RPMI8226 (cell line): ENCODE measurements at places on chromosomes 11 and 22.

- DNase-seq: no peak
Measured at GRCh38 chr11:101583251-101584128, at the start of gene TRPC6. TSS of gene TRPC6 (minus strand) at chr11:101584007. CDS start at chr11:101583503, 504 bp downstream.

DNA sequence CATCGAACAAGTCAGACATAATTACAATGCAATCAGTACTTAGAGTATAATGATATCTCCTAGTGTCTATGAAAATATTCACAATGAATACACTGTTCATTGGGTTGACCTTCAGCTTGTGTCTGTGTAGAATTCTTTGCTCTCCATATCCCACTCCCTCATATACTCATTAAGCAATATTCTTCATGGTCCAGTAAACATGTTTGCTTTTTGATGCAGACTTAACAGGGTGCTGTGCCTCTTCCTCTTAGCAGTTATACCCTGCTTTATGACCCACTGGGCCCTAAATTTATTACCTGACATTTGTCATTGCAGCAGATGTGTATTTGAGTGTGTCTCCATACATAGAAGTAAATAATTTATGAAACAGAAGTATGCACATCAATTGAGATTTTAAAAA lies 352.5 kb upstream of the CCDC179 start:
- no peak for DNase-seq

DNA sequence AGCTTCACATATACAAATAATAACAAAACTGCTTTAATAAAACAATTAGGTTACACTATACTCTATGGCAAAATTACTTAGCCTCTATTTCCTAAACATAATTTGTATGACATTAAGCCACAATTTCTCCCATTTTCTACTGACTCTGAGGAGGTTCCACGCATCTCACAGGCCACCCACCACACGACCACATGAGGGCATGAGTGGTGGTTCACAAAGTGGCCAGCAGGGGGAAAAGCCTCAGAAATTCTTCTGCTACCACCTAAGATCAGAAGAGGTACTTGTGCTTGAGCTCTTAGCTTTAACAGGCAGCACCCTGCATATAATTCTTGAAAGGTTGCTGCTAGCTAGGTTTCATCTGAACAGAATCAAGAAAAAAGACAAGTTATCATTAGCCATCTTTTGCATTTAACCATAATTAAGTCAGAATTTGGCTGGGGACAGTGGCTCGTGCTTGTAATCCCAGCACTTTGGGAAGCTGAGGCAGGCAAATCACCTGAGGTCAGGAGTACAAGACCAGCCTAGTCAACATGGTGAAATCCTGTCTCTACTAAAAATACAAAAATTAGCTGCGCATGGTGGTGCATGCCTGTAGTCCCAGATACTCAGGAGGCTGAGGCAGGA lies 7.7 kb downstream of the LPXN start:
- DNase-seq: peak; percentile 83

GRCh38 chr11:2390091-2390724 lies 10.3 kb upstream of the TSSC4 start:
- no peak for DNase-seq

- DNase-seq: peak; percentile 25
Measured at GRCh38 chr11:24295360-24295759, 201.5 kb upstream of the LUZP2 start.

DNA sequence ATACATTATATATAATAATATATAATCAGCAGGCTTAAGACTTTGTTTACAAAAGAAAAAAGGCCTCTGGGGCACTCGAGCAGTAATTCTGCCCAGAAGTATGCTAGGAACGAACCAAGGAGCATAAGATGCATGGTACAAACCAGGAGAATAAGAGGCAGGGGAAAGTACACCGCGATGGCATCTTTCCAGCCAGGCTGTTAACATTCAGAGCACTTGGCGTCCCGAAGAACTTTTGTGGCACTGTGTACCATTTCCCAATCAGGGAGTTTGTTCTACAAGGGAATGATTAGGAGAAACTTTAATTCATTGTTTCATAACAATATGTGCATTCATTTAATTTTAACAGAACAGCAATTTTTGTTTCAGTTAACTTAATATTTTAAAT lies 125.1 kb downstream of the WT1 start:
- no peak for DNase-seq

- no peak for DNase-seq
Measured at GRCh38 chr11:9651899-9652748, 11.8 kb upstream of the SWAP70 start.

DNA sequence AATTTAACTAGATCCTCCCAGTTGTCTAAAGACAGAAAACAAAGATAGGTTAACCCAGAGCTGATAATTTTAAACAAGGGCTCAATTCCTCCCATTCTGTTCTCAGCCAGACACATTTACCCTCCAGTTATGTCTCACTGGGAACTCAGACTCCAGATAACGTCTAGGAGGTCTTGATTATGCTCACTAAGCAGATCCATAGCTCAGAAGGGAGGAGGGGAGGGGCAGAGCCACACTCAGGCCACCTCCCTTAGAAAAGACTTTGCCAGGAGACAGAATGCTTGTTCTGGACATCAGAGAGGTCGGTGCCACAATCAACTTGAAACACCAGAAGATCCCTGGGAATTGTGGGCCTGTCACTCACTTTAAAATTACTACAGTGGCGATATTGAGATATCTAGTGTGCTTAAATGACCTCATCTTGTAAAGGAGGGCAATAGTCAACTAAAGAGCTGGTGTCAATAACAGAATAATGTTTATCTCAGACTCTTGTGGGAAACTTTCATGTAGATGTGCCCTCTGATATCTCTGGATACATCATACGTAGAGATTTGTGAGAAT lies 29.8 kb upstream of the SLC25A1 start:
- DNase-seq: no peak

- DNase-seq: no peak
Measured at GRCh38 chr11:27046956-27047355, 6.3 kb downstream of the BBOX1 start.

DNA sequence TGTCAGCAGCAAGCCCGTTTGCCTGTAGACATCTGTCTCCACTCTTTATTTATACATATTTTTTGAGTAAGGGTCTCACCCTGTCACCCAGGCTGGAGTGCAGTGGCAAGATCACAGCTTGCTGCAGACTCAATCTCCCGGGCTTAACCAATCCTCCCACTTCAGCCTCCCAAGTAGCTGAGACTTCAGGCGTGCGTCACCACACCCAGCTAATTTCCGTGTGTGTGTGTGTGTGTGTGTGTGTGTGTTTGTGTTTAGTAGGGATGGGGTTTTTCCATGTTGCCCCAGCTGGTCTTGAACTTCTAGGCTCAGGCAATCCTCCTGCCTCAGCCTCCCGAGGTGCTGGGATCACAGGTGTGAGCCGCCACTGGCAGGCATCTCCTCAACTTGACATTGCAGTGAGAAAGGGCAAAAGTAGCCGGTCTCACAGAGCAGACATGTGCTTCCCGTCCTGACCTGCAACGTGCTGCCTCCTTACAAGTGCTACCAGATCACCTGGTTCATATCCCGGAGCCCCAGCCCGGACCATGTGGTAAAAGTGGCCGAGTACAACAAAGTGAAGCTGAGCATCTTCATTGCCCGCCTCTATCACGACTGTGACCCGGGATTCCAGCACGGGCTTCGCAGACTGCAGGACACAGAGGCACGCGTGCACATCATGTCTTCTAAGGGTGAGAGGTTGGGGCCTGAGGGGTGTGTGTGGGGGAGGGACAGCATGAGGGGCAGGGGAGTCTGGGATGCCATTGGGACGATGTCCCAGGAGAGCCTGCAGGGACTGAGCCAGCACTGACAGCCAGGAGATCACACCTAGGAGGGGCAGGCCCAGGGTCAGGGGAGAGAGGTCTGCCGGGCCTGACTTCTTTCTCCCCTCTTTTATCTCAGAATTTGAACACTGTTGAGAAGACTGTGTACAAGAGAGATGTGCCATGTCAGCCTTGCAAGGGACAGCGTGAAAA lies 5.6 kb upstream of the APOBEC3H start:
- DNase-seq: no peak

DNA sequence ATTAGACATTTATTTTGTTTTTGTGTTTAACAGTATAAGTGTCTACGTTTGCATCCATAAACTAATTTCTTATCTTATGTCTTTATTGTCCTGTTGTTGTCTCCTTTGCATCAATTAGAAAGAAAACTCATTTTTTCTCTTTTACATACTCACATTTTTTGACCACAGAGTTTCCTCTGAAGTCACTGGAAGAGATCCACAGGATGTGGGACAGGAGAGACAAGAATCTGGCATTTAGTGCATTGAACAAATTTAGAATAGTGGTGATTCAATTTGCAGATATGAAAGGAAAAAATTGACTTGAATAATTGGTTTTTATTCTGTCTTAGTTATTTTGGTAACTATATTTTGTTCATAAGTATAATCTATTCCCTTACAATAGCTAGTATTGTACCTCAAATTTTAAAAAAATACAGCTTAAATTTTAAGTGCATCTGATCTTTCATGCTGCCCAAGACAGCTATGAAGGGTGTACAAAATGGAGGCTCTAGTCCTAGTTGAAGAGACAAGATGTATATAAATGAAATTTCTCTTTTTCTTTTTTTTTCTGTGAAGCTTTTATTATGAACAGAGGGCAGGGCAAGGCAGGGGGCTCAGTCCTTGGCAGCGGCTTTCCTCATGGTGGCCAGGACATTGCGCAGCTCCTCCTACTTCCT lies 24.4 kb downstream of the HORMAD2 start:
- no peak for DNase-seq

DNA sequence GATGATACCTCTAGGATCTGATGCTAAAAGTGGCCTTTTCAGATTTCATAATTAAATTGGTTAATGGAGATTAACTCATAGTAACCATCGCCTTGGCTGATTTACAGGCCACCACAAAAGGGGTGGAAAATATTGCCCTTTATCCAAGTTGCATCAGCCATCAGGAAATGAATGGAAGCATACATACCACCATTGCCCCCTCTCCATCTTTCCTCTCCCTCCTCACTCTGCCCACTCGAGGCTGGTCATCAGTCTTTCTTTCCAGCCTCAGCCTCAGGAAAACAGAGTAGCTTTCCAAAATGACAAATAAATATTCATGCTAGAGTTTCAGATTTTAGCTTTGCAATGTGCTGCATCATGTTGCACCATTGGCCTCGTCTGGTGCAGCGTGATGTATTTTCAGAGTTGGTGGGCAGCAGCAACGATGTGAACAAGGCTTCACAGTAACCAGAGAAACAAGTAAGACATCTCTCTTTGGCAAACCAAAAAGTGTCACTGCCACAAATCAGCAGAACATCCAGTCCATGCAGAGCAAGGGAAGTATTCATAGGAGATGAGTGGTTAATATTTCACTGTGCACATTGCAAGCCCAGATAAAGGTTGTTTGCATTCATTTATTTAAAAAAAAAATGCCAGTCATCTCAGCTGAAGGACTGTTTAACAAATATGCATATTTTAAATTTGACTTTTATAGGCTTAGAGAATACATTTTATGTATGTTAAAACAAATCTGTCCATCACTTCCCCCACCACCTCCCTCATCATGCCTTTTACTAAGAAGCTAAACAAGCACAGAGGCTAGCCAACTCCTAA lies 136.7 kb upstream of the FAT3 start:
- no peak for DNase-seq

DNA sequence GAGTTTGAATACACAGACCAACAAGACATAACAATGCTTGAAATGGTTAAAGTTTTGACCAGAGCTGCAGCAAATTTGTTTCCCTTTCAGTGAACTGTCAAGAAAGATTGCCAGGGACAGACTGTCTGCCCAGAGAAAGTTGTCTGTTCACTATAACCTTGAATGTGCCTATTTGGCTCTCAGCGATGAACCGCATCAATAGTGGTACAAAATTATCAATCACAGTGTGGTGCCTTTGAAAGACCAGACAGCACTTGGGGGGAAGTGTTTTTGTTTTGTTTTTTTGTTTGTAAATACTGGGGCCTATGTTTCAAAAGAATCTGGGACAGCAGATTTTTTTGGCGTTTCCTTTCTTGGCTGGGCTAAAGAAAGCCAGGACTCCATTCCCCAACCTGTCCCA lies 123.1 kb downstream of the CD44 start:
- no peak for DNase-seq

GRCh38 chr11:10506008-10506370 lies 35.0 kb downstream of the RNF141 start:
- no peak for DNase-seq

GRCh38 chr11:72391638-72392423 lies 42.5 kb downstream of the CLPB start:
- no peak for DNase-seq

- DNase-seq: no peak
Measured at GRCh38 chr11:108890482-108891105, 225.7 kb downstream of the DDX10 start.

GRCh38 chr11:130204703-130205095 lies 45.1 kb downstream of the ST14 start:
- no peak for DNase-seq

GRCh38 chr22:37505989-37506388 lies 13.2 kb downstream of the CARD10 start:
- no peak for DNase-seq

- DNase-seq: no peak
Measured at GRCh38 chr11:102325088-102325487, 7.8 kb downstream of the BIRC3 start.

DNA sequence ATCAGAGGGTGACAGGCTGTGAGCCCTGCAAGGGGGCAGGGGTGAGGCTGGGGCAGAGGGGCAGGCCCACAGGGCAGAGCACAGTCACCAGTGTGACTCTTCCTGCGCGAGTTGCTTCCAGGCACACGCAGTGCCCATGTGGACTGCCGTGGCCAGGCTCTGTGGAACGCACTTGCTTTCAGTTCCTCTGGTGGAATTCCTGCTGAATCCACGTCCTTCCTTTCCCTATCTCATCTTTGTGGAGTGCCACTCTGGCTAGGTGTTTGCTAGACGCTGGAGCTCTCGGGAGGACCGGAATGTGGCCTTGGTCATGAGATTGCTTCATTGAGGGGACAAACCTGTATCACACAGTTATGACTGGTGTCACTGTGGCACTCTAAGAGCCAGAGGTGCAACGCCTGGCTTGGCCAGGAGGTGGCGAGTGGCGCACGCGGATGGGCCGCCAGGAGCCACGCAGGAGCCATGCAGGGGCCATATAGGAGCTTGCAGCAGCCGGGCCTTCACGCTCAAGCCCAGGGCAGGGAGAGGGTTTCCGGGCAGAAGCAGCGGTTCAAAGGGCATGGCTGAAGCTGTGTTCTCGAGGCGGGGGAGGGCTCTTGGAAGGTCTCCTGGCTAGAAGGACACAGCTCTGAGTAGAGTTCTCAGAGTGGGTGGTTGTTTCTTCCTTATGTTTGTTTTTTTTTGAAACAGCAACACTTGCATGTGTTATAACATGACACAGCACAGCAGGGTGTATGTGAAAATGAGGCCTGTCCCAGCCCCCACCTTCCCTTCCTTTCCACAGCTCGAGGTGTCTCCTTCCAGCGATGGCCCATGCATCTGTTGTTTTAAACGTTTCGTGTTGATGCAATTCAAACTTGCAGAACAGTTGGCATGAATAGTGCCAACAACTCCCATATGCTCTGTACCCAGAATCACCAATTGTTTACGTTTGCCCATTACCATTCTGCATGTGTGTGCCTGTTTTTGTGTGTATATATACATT lies 36.2 kb downstream of the TBC1D22A start:
- DNase-seq: peak; percentile 75

- no peak for DNase-seq
Measured at GRCh38 chr11:28108958-28109357, 770 bp downstream of the METTL15 start.
